ENCODE measurements at places on chromosomes 13 and 19.

- no peak for DNase-seq
Measured at GRCh38 chr13:36530861-36531590, 98.7 kb downstream of the CCNA1 start.

GRCh38 chr13:66348745-66349690 lies 881.1 kb downstream of the PCDH9 start:
- peak; percentile 15 for DNase-seq

GRCh38 chr19:33587150-33587549 lies 34.6 kb upstream of the CHST8 start:
- no peak for DNase-seq

DNA sequence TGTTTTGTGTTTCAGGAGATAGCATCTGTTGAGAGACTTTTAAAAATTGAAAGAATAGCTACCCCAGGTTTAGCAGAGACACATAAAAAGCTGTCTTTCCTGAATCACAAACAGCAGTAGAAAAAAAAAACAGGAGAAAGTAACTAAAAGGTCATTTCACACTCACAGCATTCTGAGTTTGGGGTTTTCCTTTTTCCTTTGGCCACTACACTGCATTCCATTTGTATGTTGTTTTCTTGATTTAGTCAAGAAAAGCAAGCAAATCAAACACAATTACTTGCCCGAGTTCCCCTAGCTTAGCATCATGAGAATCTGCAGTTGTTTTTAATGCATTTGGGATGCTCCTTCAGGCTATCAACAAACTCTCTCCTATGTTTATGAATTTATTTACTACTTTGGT lies 161.0 kb downstream of the KCTD12 start:
- no peak for DNase-seq

DNA sequence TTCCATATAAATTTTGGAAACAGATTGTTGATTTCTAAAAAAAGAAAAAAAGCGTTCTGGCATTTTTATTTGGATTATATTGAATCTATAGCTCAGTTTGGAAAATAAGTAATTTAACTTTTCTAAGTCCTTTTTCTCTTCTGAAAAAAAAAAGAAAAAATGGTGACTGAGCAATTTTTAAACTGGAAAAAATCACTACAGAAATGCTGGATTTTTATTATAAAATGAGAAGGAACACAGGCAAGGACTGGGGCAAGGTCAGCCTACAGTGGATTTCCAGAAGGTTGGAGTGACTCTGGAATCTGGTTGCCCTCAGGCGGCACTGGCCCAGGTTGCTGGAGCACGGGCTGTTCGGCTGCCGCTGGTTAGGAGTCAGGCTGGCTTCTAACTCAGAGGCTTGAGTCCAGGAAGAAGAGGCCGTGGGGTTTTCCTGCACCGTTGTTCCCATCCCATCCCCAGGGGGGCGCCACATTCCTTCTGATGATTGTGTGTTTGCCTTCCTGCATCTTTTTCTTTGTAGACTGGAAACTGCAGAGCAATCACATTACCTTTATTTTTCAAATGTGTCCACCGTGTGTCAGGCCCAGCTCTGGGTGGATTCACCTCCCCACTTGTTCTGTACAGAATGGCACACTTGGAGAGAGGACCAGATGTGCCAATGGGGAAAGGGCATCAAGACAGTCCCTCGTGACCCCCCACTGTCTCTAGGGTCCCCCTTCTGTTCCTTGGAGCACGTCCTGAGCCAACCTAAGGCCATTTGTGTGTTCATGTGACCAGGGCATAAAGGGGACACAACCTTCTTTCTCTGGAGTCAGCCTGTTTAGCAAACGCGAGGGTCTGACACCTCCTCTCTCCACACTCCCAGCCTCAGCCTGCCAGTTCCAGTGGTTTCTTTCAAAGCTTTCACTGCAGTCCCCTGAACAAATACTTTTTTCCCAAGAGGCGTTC lies 44.5 kb upstream of the GTF3A start:
- DNase-seq, result no peak

DNA sequence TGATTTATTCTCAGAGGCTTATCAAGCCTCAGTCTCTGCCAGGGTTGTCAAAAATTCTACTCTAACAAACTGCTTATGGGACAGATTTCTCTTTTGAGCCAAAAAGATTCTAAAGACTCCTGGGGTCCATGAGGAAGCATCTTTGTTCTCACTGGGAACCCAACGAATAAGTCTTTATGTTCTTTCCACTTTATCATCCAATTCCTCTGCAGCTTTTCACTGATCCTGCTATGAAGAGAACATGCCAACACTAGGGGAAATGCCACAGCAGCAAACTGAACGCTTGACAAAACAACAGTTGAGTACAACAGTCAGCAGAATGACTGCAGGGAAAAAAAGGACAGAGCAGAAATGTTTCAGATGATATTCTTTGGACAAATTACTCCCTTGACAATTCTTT lies 22.2 kb downstream of the DCLK1 start:
- no peak for DNase-seq

DNA sequence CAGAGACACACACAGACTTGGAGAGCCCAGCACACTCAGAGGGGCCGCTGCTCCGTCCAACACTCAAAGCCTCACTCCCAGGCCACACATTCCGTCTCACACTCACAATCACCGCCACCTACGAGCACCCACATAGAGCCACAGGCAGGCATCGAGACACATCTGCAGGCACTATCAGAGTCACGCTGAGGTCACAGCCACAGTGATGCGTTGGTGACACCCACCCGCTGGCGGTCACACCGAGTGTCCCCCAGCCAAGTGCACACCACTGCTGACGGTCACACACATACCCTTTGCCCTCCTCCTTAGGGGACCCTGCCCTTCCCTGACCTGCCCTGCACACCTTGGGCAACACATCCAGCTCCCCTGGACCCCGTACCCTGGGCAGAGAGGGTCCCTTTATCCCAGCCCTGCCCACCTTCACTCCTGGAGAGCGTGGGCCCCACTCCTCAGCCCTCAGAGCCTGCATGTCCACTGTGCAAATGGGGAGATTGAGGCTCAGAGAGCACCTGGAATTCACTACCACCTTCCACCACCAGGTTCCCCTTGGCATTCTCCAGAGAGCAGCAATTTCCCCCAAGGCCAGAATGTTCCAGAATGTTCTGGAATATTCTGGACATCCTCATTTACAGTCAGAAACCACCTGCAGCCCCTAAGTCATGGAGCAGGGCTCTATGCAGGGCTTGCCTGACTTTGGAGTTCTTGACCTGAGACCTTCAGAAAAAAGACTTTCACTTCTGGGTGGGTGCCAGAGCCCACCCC lies 5.4 kb downstream of the FUT5 start:
- no peak for DNase-seq

- DNase-seq, result no peak
Measured at GRCh38 chr19:55529636-55530234, 7.2 kb downstream of the SBK2 start.

DNA sequence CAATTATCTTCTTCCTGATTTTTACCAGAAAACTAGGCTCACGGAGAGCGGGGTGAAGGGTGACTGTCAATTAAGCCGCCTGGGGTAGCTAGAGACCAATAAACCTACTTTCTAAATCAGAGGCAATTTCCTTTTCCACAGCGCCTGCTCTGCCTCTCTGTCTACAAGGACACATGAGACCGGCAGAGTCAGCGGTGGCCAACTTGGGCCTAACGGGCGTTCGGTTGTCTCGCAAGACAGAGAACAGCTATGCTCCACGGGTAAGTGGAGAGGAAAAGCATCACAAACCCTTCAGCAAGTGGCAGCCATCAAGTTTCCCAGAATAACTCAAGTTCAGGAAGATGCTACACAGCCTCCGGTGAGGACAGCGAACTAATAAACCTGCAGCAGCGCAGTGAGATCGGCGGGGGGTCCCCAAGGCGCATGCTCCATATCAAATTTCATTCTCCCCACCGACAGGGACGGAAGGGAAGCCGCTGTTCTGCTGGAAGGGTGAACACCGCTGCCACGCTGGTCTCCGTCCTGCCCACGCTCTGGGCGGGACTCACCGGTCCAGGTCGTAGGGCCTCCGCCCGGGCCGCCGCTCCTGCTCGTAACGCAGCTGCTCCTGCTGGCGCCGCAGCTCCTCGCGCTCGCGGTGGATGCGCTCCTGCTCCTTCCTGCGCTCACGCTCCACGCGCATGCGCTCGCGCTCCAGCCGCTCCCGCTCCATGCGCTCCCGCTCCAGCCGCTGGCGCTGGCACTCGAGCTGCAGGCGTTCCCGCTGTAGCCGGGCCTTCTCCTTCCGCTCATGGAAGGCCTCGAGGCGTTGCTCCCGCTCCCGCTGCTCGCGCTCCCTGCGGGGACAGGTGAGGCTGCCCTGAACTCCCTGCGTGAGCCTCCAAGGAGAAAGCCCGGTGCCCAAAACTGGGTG lies 25.8 kb upstream of the TINCR start:
- no peak for DNase-seq

GRCh38 chr13:44103429-44104196 lies 223.9 kb downstream of the LACC1 start:
- peak; percentile 66 for DNase-seq

GRCh38 chr19:823565-824121 lies 1.9 kb upstream of the PLPPR3 start:
- no peak for DNase-seq

DNA sequence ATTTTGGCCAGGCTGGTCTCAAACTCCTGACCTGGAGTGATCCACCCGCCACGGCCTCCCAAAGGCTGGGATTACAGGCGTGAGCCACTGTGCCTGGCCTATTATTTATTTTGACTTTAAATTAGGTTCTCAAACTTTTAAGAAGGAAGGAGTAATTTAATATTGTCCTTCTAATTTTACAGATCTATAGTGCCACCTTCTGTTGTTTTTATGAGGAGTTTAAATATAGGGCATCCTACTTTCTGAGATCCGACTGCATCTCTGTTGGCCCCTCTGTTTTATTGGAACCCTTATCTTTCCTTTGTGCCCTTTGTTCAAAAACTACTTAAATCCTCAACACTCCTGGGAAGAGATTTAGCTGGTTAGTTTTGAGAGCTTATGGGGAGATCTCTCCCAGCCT lies 25.4 kb upstream of the ZMYM5 start:
- DNase-seq, result no peak

DNA sequence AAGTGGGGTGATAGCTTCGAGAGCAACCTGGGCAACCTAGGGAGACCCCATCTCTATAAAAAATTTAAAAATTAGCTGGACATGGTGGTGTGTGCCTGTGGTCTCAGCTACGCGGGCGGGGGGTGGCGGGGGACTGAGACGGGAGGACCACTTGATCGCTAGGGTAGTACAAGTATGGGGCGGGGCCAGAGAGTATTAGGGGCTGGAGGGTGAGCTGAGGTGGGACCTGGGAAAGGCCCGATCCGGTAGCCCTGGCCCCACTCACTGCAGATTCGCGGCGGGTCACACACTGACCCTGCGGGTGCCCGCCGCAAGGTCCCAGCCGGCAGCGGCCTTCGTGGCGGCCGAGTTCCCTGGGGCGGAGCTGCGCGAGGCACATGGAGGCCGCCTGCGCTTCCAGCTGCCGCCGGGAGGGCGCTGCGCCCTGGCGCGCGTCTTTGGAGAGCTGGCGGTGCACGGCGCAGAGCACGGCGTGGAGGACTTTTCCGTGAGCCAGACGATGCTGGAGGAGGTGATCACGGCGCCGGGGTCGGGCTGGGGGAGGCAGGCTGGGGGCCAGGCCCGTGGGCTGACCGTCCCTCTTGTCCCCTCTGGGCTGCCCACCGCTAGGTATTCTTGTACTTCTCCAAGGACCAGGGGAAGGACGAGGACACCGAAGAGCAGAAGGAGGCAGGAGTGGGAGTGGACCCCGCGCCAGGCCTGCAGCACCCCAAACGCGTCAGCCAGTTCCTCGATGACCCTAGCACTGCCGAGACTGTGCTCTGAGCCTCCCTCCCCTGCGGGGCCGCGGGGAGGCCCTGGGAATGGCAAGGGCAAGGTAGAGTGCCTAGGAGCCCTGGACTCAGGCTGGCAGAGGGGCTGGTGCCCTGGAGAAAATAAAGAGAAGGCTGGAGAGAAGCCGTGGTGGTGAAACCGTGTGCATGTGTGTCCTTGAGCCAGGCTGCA lies 2.0 kb upstream of the ARHGAP45 start:
- peak; percentile 18 for DNase-seq

DNA sequence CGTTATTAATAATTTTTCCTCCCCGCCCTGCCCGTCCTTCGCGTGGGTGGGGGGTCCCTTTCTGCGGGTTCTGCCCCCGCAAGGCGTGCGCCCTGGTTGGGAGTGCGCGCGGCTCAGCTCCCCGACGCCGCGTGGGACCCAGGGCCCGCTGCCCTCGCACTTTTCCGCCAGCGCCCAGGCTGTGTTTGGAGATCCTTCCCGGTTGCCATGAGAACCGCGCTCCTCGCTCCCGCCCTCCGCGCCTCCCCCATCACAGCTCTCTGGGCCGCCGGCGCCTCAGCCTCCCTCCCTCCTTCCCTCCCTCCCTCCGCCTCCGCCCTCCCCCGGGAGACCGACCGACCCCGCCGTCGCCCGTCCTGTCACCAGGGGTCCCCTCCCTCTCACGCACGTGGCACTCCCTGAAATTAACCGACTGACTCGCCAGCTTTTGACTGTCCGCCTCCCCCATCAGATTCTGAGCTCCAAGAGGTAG lies 2.4 kb upstream of the SSBP4 start:
- DNase-seq, result peak; percentile 32

DNA sequence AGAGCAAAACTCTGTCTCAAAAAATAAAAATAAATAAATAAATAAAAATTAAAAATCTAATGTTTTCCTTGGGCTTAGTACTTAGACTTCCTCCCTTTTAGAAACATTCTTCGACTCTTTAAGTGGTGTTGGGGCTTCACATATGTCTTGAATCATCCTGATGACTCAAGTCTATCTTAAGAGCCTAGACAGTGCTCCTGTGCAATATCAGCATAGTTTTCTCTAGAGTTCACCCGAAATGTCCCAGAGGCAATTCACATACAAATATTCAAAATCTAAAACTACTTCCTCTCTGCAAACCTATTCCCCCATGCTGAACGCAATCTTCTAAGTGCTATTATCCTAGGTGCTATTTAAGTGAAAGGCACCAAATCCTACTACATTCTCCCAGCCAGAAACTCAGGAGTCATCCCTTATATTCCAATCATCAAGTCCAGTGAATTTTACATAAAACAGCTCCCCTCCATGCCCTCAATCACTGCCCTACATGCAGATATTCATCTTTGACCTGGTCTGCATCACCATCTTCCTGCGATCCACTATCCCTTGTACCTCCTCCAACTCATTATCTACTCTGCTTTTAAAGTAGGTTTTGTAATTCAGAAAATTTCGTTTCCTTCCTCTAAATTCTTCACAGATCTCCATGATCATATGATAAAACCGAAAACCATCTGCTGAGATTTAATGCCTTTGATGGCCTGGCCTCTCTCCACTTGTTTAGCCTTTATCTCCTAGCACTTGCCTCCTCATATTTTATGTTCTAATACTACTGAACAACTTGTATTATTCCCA lies 102.7 kb downstream of the ELF1 start:
- no peak for DNase-seq

GRCh38 chr19:4396949-4397783 lies 3.2 kb downstream of the SH3GL1 start:
- DNase-seq, result no peak

Measured in NCI-H446 treated with DMSO at 0.1 percent for 48 hours (cell line).